ENCODE measurements at places on chromosomes 2 and 18. TPM values are rescaled to one million over a fixed set of nuclear protein-coding genes. Genes with fewer than 3 reads are reported as not detected.

- H3K27ac ChIP-seq: no peak overlapping the region
- DNase-seq: no peak
- no peak overlapping the region for H3K4me3 ChIP-seq
- no peaks in the 10 kb centered on the region for H3K4me1 ChIP-seq
- H3K36me3 ChIP-seq: no peaks in the 10 kb centered on the region
These were observed 6.7 kb upstream of the UGT1A5 start for GRCh38 chr2:233705911-233706506.

DNA sequence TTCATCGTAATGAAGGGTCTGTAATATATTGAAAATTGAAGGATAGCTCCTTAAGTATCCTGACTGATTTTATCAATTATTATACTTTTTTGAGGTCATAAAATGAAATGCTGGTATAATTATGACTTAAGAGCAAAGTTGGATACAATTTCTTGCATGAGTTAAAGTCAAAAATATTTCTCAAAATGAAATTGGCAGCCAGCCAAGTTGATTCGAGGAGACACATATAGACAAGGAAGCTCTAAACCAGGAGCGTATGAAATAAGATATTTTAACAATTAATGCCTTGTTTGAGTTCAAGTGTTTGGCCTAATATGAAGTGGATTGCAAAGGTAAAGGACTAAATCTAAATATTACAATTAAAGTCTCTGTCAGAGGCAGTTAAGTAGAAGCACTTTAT, 260.4 kb upstream of the DSEL start:
- no peaks in the 10 kb centered on the region for H3K4me1 ChIP-seq
- DNase-seq: no peak
- H3K27me3 ChIP-seq: no peaks in the 10 kb centered on the region
- no peak overlapping the region for H3K4me3 ChIP-seq
- H3K27ac ChIP-seq: no peak overlapping the region

- H3K4me1 ChIP-seq: no peaks in the 10 kb centered on the region
- no peaks in the 10 kb centered on the region for H3K36me3 ChIP-seq
- no peak overlapping the region for H3K27ac ChIP-seq
- no peak for DNase-seq
- no peaks in the 10 kb centered on the region for H3K27me3 ChIP-seq
These were observed 193.8 kb upstream of the RND3 start for GRCh38 chr2:150681120-150681804.

KCTD1 gene
- total RNA-seq: 5.0 TPM

GRCh38 chr2:30866974-30867373, 59.7 kb upstream of the CAPN13 start:
- no peaks in the 10 kb centered on the region for H3K36me3 ChIP-seq
- no peak for DNase-seq
- H3K27ac ChIP-seq: no peak overlapping the region
- H3K27me3 ChIP-seq: peaks cover 7% of the 10 kb centered on the region
- no peak overlapping the region for H3K4me3 ChIP-seq

NYAP2 gene
- not detected for total RNA-seq

DNA sequence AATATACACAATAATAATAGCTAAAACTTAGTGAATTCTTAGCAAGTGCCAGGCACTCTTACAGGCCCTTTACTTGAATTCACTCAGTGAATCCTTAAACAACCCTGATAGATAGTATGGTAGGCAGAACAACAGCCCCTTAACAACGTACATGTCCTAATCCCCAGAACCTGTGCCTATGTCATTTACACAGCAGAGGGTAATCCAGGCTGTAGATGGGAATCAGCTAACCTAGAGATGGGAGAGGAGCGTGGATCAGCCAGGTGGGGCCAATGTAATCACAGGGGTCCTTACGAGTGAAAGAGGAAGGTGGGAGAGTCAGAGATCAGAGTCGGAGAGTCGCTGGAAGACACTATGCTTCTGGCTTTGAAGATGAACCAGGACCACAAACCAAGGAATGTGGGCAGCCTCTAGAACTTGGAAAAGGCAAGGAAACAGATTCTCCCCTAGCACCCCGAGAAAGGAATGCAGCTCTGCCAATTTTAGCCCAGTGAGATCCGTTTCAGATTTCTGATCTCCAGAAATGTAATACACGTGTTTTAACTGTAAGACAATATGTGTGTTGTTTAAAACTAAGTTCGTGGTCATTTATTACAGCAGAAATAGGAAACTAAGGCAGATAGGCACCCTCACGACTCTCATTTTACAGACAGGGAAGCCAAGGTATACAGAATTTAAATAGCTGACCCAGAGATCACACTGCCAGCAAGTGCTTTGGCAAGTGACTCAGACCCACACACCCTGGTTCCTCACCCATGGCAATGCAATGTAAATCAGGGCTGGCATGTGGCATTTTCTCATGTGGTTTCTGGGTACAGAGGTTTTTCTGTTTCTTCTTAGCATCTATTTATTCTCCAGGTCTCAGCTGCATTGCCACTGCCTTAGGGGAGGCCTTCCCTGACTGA, 68.9 kb downstream of the DOCK10 start:
- H3K4me1 ChIP-seq: peaks cover 69% of the 10 kb centered on the region
- H3K36me3 ChIP-seq: peaks cover 33% of the 10 kb centered on the region
- H3K4me3 ChIP-seq: no peak overlapping the region
- no peak for DNase-seq

- H3K4me3 ChIP-seq: peak overlapping the region; percentile 66
- peak; percentile 71 for DNase-seq
- peaks cover 26% of the 10 kb centered on the region for H3K27me3 ChIP-seq
- peak overlapping the region; percentile 82 for H3K27ac ChIP-seq
- H3K36me3 ChIP-seq: no peaks in the 10 kb centered on the region
These were observed 1.1 kb upstream of the GPR55 start for GRCh38 chr2:230925879-230926765.

PREB gene
- 88.3 TPM for total RNA-seq

RAB6C gene
- total RNA-seq: not detected

TET3 gene
- 22.0 TPM for total RNA-seq

DNA sequence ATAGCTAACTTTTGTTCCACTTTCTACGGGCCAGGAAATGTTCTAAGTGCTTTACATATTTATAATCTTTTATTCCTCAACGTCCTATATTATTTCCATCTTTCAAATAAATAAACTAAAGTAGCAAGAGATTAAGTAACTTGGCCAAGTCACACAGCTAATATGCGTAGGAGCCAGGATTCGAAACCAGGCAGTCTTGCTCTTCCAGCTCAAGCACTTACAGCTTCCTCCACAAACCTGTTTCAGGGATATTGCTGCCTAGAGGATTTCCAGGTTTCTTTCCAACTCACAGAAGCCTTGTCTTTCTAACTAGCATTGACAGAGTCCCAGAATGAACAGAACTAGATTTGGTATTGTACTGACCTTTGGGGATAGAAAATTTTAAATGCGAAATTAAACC, 102.5 kb downstream of the FIGN start:
- no peaks in the 10 kb centered on the region for H3K27me3 ChIP-seq
- no peaks in the 10 kb centered on the region for H3K36me3 ChIP-seq
- H3K4me1 ChIP-seq: no peaks in the 10 kb centered on the region
- H3K27ac ChIP-seq: no peak overlapping the region
- DNase-seq: no peak
- H3K4me3 ChIP-seq: no peak overlapping the region

SERPINB5 gene
- not detected for total RNA-seq

DNA sequence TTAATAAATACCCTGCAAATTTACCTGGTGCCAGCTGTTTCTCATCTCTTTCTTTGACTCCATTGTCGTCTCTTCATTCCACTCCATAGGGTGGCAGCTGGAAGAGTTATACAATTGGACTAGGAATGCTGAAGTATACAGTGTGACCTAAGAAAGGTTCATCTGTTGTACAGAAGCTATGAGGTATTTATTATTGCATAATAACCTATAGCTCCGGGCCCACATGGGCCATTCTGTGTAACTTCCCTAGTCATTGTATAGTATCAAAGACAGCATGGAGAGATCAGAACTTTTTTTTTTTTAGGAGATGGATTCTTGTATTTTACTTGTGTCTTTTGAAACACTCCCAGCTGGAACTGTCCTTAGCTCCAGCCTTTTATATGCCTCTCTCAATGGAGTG, 26.2 kb downstream of the BMP10 start:
- H3K27me3 ChIP-seq: peaks cover 42% of the 10 kb centered on the region
- no peaks in the 10 kb centered on the region for H3K36me3 ChIP-seq
- H3K4me3 ChIP-seq: no peak overlapping the region
- H3K27ac ChIP-seq: no peak overlapping the region
- H3K4me1 ChIP-seq: no peaks in the 10 kb centered on the region

ELOA2 gene
- not detected for total RNA-seq

Measured in activated CD4-positive, alpha-beta T cell treated with anti-CD3 and anti-CD28 coated beads, Interleukin-2, amount 10 ng/mL, durations not matched to agents 24 days and 14 days (primary cell).